Activated CD4-positive, alpha-beta T cell treated with anti-CD3 and anti-CD28 coated beads for 1 hour (primary cell): ENCODE measurements at places on chromosomes 7 and 10.

DNA sequence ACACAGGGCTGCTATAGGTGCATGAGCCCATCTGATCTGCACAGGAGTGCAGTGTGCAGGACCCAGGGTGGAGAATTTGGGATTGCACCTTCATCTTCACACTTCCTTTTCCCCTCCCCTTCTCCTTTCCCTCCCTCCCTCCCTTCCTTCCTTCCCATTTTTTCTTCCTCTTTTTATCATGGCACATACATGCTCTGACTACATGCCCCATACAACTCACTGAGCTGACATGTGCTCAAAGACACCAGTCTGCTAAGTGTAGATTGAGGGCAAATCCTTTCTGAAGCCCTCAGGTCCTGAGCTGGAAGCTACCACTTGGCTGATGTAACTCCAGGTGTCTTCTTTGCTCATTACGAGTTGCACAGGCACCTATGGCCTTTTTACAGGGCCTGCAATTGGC lies 365.3 kb upstream of the ZNF32 start:
- DNase-seq, result no peak

DNA sequence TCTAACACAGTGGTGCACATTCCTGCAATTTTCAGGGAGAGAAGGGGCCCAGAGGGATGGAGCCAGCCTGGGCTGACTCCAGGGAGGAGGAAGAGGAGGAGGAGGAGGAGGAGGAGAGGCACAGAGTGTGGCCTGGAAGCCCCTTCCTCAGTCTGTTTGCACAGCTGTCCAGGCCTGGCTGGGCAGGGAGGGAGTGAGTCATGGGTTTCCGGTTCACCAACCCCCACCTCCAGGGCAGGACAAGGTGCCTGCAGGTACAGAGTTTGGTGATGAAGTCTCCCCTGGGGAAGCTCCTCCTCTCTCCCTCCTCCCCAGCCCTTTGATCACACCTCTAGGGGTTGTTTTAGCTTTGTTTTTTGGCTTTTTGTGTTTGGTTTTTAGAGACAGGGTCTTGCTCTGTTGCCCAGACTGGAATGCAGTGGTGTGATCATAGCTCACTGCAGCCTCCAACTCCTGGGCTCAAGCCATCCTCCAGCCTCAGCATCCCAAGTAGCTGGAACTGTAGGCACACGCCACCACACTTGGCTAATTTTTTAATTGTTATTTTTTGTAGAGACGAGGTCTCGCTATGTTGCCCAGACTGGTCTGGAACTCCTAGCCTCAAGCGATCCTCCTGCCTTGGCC lies 77.5 kb upstream of the CUX1 start:
- DNase-seq, result no peak

GRCh38 chr7:2932402-2933251 lies 88.5 kb upstream of the GNA12 start:
- no peak for DNase-seq

DNA sequence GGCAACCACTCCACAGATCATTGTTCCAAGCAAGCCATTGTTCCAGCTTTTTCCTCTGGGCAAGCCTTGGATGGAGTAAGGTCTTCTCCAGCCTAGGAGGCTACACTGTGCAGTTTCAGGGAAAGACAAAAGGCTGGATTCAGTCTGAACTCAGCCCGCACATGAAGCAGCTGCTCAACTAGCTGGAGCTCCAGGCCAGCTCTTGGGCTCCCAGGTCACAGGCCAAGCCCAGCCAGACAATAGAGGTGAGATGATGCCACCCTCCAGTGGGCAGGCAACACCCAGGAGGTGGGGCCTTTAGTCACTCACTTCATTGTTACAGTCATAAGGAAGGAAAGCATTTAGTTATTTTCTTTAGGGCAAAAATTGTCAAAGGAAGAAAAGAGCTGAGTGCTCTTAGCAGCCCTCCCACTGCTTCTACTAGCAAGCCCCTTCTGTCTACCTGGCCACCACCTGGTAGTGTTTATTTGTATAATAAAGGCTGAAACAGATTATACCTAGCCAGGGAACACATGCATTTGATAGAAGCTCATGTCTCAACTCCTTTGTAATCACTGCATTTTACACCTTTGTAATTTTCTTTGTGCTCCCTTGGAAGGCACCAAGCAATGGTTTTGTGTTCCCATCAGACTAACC lies 253.4 kb downstream of the WDR11 start:
- no peak for DNase-seq

DNA sequence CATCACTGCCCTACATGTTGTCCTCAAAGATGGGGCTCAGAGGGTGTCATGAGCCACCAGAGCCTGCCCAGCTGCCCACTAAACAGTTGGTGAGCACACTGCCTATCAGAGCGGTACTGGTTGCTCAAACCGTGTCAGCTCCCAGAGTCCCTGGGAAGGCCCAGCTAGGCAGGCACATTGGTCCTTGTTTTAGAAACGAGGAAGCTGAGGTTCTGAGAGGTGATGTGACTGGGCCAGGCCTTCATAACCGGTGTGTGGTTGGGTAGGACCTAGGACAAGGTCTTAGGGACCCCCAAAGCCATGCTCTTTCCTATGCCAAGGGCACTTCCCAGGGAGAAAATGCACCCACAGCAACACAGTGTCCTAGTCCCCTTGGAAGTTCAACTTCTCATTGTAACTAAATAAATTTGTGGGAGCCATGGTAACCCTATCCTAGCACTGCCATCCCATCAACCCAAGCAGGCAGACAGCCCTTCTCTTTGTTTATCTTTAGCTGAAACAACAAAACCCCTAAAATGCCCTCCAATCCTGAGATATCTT lies 174.7 kb upstream of the PDE1C start:
- DNase-seq, result no peak
